ENCODE measurements at places on chromosomes 6 and 20.

DNA sequence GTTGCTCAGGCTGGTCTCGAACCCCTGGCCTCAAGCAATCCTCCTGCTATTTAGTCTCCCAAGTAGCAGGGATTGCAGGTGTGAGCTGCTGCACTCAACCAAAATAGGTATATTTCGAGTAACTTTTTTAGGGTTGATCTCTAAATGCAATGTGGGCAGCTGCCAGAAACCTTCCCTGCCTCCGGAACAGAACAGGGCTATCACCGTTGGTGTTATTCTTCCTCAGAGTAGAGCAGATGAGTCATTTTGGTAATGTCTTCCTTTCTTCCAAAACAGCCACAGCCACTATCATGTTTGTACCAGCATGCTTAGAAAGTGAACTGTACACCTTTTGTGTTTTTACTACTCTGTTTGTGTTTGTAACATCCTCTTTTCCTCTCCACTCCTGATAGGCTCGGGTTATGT is 44.1 kb downstream of the SNX9 start:
- peak; percentile 52 for DNase-seq

- no peak for DNase-seq
Measured at GRCh38 chr6:111550195-111550594, 55.5 kb downstream of the TRAF3IP2 start.

DNA sequence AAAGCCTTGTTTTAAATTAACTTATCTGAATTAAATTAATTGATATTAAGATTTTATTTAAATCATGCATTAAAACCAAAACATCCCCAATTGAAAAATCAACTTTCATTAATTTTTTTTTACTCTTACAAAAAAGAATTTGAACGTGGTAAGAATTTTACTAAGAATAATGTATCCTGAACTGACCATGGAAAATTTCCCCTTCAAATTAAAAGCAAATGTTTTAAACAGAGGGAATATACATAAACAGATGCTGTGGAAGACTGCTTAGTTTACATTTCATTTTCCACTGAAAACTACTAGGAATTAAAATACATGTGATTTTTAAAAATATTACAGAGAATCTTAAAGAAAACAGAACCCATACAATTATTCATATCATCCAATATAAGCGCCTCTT is 2.3 kb downstream of the RNF24 start:
- DNase-seq, result no peak

GRCh38 chr20:152131-152530 is 5.1 kb upstream of the DEFB127 start:
- DNase-seq, result no peak

DNA sequence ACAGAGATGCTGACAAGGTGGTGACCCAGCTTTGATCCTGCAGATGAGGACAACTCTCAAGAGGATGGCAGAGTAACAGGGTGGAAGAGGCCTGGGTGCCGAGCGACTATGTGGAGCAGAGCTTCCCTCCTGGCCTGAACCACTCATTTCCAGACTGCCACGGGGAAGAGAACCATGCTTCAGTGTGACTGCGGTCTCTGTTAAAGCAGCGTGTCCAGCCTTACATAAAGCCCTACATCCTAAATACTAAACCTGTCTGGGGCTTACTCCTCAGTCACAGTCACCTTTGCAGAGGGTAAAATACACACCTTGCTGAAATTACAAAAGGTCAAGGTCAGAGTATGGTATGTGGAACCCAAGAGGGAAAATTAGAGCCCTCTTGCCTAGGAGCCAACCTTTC is 312.9 kb downstream of the CDC5L start:
- DNase-seq, result no peak

DNA sequence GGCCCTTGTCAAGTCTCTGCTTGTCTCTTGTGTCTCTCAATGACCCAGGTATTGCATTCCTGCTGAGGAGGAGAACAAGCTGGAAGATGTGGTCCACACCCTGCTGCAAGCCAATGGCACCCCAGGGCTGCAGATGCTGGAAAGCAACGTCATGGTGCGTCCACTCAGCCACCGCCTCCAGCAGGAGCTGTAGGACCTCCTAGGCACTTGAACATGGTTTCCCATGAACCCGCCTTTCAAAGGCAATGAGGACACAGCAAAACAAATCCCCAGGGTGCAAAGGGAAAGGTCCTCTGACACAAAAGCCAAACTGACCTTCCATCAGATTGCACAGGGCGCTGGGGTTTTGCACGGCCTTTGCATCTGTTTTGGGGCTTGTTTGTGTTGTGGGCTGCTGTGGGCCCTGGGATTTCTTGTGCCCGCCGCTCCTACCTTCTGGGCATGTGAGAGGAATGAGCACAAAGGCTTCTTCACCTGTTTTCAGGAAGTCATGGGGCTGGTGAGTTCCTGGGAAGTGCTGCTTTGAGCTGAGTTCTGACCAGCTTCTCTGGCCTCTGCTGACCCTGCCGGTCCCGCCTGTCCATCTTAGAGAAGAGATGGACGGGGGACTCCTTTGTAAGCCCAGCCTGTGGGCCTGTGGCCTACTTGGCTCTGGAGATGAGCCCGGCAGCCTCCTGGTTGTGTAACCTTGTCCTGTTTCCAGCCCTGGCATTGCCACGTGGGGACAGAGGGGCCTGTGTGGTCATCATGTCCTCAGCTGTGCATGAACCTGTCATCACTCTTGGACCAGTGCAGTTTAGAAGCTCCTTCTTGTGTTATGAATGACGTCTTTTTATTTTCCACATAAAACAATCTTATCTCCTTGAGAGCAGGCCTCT is 151.3 kb downstream of the DTNBP1 start:
- no peak for DNase-seq

DNA sequence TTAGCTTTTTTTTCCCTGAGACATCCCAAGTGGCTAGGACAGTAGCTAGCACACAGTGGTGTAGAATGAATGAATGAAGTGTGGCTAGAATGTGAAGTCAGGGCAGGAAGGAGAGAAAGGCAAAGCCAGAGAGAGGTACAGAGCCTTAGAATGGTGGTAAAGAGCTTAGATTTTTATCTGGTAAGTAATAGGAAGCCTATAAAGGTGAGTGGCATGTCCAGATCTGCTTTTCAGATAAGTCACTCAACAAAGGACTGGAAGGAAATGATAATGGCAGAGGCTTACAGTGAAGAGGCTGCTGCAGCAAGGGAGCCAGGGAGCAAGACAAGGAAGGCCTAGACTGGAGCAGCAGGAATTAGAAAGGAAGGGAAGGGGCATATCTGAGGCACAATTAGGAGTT is 96.0 kb upstream of the PRDM1 start:
- peak; percentile 69 for DNase-seq
